Neural progenitor cell (in vitro differentiated cells): ENCODE measurements at places on chromosomes 12 and 14. TPM values are rescaled to one million over a fixed set of nuclear protein-coding genes. Genes with fewer than 3 reads are reported as not detected.

The RACGAP1 gene
- 121 and 149 TPM in 2 replicates for total RNA-seq

The HOXC5 gene
- not detected in 2 replicates for total RNA-seq

The SLC6A13 gene
- total RNA-seq = 0.31 TPM in 1 of 2 replicates, not detected in the other

The CLEC2B gene
- total RNA-seq = 0.28 and 1.0 TPM in 2 replicates

The PTPRO gene
- 3.7 and 5.8 TPM in 2 replicates for total RNA-seq

DNA sequence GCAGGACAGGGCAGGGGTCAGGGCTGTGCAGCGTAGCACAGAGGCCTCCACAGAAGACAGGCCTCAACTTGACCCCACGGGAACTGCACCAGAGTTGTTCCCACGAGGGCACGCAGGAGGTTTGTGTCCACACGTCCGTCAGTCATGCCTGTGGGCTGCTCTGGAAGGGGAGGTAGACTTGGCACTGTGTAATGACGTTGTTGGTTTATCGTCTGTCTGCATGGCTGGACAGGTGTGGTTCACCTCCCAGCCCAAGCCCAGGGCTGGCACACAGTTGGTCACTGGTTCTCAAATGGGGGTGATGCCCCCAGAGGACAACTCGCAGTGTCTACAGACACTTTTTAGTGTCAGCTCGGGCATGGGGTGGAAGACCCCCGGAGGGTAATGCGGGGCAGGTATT lies 45.8 kb downstream of the CCNK start:
- no peaks in the 10 kb centered on the region for H3K27me3 ChIP-seq
- DNase-seq = no peak
- H3K4me3 ChIP-seq = no peak overlapping the region
- peaks cover 64% of the 10 kb centered on the region for H3K4me1 ChIP-seq

GRCh38 chr12:68733661-68734071 lies 12.3 kb upstream of the SLC35E3 start:
- no peak overlapping the region for H3K4me3 ChIP-seq
- H3K36me3 ChIP-seq = peaks cover 24% of the 10 kb centered on the region
- no peak overlapping the region for H3K27ac ChIP-seq
- no peaks in the 10 kb centered on the region for H3K27me3 ChIP-seq

DNA sequence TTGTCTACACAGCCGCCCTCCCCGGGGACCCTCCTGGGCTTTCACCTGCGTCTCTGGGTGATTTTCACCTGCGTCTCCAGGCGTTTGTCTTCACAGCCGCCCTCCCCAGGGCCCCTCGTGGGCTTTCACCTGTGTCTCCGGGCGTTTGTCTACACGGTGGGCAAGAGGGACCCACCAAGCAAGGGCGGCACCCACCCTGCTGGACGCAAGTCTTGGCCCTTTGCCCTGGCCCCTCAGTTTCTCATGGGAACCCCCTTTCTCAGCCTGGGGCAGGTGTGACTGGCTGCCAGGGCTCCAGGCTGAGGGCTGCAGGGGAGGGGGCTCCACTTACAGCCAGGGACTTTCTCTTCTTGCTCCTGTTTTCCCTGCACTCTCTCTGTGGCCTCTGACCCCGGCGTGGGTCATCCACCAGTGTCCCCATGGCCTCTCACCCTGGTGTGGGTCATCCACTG lies 68.6 kb upstream of the GALNT9 start:
- no peak for DNase-seq
- H3K4me1 ChIP-seq = peaks cover 10% of the 10 kb centered on the region
- no peak overlapping the region for H3K4me3 ChIP-seq
- peaks cover 92% of the 10 kb centered on the region for H3K27me3 ChIP-seq

GRCh38 chr12:125888921-125889320 lies 823.7 kb downstream of the AACS start:
- H3K36me3 ChIP-seq = no peaks in the 10 kb centered on the region
- H3K4me3 ChIP-seq = no peak overlapping the region
- no peaks in the 10 kb centered on the region for H3K27me3 ChIP-seq
- peaks cover 20% of the 10 kb centered on the region for H3K4me1 ChIP-seq
- no peak overlapping the region for H3K27ac ChIP-seq

DNA sequence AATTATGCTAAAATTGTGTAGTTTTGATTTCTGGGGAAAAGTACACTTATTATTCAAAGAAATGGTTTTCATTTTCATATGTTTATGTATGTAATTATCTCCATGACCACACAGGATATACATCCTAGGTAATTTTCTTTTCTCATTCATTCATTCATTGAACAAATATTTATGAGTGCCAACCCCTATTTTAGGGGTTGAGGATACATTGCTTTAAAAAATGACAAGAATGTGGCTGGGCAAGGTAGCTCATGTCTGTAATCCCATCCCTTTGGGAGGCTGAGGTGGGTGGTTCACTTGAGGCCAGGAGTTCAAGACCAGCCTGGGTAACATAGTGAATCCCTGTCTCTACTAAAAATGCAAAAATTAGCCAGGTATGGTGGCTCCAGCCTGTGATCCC lies 40.9 kb downstream of the SGPP1 start:
- no peak for DNase-seq
- H3K4me3 ChIP-seq = no peak overlapping the region
- H3K36me3 ChIP-seq = no peaks in the 10 kb centered on the region
- H3K27me3 ChIP-seq = no peaks in the 10 kb centered on the region
- no peaks in the 10 kb centered on the region for H3K4me1 ChIP-seq
- no peak overlapping the region for H3K27ac ChIP-seq

DNA sequence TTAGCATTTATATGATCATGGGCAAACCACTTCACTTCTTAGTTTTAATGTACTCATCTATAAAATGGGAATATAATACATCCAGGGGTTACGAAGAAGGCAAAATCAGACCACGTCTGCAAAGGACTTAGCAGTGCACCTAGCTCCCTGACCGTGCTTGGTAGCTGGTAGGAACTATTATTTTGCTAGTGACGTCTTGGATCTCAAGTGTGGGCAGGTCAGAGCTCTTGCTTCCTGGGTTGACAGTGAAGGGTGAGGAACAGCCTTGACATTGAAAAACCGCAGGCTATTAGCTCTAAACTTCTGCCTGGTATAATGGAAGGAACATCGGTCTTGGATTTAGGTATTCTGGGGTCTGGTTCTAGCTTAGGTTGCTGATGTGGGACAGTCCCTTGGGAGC lies 89.3 kb upstream of the MED13L start:
- H3K4me1 ChIP-seq = peaks cover 14% of the 10 kb centered on the region
- H3K27me3 ChIP-seq = no peaks in the 10 kb centered on the region
- H3K27ac ChIP-seq = no peak overlapping the region
- no peaks in the 10 kb centered on the region for H3K36me3 ChIP-seq
- no peak for DNase-seq

- H3K27ac ChIP-seq = no peak overlapping the region
- H3K36me3 ChIP-seq = no peaks in the 10 kb centered on the region
- no peaks in the 10 kb centered on the region for H3K4me1 ChIP-seq
- DNase-seq = no peak
- H3K27me3 ChIP-seq = no peaks in the 10 kb centered on the region
Observed at GRCh38 chr12:22410486-22410885, 76.0 kb upstream of the ST8SIA1 start.

GRCh38 chr12:71694099-71694820 lies 8.4 kb downstream of the TMEM19 start:
- H3K27me3 ChIP-seq = no peaks in the 10 kb centered on the region
- no peaks in the 10 kb centered on the region for H3K4me1 ChIP-seq
- no peak overlapping the region for H3K4me3 ChIP-seq
- no peaks in the 10 kb centered on the region for H3K36me3 ChIP-seq
- DNase-seq = peak; percentile 38

DNA sequence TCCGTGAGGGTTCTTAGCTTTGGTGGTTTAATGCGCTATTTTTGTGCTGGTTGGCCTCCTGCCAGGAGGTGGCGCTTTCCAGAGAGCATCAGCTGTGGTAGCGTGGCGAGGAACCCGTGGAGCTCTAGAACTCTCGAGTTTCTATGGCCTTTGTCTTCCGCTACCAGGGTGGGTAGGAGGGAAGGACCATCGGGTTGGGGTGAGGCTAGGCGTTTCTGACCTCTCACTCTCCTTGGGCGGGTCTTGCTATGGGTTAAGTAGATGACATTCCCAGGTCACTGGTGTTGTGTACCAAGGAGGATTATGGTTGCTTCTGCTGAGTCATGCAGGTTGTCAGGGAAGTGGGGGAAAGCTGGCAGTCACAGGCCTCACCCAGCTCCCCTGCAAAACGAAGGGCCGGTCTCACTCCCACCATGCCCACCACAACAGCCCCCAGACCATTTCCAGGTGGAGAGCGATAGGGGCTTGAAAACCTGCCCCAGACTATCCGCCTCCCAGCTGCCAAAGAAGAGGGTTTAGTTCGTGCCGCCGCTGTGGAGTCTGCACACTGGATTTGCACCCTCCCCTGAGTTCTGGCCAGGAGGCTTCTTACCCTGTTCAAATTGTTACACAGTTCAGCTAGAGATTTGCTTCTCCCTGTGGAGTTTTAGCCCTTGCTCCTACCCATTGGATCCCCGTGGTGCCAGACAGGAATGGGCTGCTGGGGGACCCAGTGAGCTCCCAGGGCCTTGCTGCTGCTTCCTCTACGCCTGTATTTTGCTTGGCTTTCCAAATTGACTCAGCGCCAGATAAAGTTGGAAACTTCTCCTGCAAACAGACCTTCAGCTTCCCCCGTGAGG lies 21.9 kb downstream of the RNFT2 start:
- peaks cover 3% of the 10 kb centered on the region for H3K36me3 ChIP-seq
- no peak overlapping the region for H3K27ac ChIP-seq
- no peak overlapping the region for H3K4me3 ChIP-seq
- DNase-seq = no peak
- H3K27me3 ChIP-seq = no peaks in the 10 kb centered on the region
- H3K4me1 ChIP-seq = no peaks in the 10 kb centered on the region

DNA sequence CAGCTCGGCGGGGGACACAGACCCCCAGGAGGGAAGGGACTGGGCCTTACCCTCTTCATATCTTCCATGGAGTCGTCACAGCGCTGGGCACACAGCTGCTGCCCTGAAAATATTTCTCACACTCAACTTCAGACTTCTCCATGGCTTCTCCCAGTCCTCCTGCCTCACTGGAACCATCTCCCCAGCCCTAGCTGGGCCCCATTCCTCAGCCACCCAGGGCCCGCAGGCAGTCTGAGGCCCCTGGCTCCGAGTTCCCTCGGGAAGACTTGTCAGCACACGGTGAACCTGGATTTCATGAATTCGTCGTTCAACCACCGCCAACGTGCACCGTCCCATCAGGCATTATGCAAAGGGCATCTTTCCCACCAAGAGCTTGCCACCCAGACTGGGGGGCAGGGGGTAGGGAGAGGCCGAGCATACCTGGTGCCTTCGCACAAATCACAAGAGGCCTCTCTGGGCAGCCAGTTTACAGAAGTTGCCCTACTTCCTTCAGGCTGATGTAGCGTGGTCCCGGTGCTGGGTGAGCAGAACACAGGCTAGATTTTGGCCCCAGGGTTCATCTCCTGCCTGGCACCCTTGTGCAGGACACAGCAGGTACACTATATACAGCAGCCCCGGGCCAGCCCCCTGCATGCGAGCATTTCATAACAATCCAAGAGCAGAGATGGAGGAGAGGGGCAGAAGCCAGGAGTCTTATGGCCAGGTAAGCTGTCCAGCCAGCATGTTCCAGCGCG lies 44.2 kb downstream of the LTBP2 start:
- no peak overlapping the region for H3K27ac ChIP-seq
- DNase-seq = no peak

DNA sequence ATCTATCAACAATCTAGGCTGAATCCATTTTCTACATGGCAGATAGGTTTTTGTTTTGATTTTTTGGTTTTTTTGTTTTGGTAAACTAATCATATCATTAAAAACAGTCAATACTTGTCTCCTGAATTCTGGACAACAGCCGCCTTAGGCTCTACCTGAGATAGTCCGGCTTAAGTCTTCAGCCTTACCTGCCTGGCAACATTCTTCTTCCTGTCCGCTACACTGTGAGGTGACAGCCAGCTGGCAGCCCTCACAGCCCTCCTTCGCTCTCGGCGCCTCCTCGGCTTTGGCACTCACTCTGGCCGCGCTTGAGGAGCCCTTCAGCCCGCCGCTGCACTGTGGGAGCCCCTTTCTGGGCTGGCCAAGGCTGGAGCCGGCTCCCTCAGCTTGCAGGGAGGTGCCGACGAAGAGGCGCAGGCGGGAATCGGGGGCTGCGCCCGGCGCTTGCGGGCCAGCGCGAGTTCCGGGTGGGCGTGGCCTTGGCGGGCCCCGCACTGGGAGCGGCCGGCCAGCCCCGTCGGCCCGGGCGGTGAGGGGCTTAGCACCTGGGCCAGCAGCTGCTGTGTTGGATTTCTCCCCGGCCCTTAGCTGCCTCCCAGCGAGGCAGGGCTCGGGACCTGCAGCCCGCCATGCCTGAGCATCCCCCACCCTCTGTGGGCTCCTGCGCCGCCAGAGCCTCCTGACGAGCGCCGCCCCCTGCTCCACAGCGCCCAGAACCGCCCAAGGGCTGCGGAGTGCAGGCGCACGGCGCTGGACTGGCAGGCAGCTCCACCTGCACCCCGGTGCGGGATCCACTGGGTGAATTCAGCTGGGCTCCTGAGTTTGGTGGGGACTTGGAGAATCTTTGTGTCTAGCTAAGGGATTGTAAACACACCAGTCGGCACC lies 49.0 kb downstream of the MDGA2 start:
- no peaks in the 10 kb centered on the region for H3K27me3 ChIP-seq
- no peak overlapping the region for H3K27ac ChIP-seq
- DNase-seq = no peak
- H3K4me1 ChIP-seq = no peaks in the 10 kb centered on the region

DNA sequence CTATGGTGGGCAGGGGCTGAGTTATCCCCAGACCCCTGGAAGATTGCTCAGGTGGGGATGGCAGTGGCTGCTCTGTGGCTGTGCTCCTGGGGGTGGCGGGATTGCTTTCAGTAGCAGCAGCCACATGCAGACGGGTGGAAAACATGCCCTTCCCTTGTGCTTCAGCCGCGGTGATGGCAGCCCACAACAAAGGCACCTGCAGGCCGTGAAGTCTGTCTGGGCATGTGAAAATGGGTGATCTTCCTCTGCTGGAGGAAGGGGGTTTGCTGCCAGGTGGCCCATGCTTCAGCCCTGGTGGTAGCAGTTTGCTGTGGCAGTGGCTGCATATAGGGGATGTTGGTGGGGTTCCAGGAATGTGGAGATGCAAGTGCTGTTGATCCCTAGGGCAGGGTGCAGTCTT lies 326.2 kb upstream of the RGS6 start:
- no peaks in the 10 kb centered on the region for H3K27me3 ChIP-seq
- H3K27ac ChIP-seq = no peak overlapping the region
- peaks cover 3% of the 10 kb centered on the region for H3K4me1 ChIP-seq

DNA sequence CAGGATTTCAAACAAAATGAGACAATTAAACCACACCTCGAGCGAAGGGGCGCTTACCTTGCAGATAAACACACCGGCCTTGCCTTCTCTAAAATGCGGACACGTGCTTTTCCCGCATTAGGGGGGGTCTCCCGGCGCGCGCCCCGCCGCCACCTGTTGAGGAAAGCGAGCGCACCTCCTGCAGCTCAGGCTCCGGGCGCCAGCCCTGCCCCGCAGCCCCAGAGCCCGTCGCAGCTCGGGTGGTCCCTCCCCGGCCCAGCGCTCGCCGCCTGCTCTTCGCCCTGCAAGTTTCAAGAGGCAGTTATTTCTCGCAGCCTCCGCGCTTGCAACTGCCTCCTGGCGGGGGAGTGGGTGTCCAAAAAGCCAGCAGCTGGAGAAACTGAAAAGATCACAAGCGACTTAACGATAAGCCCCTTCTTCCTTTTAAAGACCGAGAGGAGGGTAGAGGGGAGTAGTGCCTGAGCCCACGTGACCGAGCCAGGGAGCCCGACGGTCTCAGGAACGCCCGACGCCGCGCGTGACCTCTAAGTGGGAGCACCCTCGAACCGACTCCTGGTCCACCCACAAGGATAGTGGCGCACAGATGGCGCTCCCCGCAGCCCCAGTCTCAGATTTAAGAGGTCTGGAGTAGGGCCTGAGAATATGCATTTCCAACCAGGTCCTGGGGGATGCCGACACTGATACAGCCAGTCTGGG lies at the start of gene ESR2:
Gene ESR2 (minus strand): TSS at position 396 of the 696 bp plus-strand sequence. CDS start 11,386 bp downstream, outside the sequence.
- H3K4me1 ChIP-seq = peaks cover 8% of the 10 kb centered on the region
- H3K27ac ChIP-seq = no peak within 1 kb of the TSS
- H3K4me3 ChIP-seq = peak within 1 kb of the TSS; percentile 55
- H3K27me3 ChIP-seq = peaks cover 42% of the 10 kb centered on the region
